ENCODE measurements at places on chromosomes 16 and 17. TPM values are rescaled to one million over a fixed set of nuclear protein-coding genes. Genes with fewer than 3 reads are reported as not detected.
A peak's percentile ranks its signal among the peaks of the same experiment; 100 is the strongest.

ITGAD gene
- total RNA-seq, result not detected

GRCh38 chr17:43814714-43815113 is 18.2 kb downstream of the MPP3 start:
- DNase-seq, result no peak

DNA sequence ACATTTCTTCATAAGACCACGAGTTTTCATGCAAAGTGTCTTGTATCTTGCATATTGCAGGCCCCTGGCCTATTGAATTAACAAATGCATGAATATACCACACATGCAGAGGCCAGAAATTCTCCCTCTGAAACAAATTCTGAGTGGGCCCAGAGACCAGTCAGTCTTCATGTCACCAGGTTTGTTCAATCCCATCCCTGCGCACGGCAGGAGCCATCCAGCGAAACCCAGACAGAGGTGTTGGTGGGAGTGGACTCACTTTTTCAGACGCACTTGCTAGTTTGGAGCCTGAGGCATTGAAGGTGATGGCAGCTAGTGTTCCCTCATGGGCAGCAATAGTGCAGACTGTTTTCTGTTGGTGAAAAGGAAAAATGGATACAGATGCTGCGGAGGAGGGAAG is 21.9 kb downstream of the WIPI1 start:
- no peak for DNase-seq

DNA sequence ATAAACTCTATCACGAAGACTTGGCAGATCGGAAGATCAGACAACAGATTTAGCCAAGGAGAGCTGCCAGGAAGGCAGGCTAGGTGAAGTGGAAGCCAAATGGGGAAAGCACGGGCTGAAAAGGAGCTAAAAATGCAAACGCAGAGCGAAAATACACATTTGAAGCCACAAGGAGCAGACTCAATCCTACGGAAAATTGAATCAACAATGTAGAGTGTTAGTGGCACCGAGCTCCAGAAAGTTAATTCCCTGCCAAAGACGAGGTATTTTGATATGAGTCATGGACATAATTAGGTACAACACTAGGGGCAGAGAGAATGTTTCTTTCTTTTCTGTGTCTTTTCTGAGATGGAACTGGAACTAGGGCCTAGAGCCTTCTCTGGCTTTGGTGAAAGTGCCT is 20.7 kb downstream of the GSG1L start:
- no peak for DNase-seq

- no peak for DNase-seq
These were observed 68.3 kb downstream of the WIPI1 start for GRCh38 chr17:68389041-68389440.

DNA sequence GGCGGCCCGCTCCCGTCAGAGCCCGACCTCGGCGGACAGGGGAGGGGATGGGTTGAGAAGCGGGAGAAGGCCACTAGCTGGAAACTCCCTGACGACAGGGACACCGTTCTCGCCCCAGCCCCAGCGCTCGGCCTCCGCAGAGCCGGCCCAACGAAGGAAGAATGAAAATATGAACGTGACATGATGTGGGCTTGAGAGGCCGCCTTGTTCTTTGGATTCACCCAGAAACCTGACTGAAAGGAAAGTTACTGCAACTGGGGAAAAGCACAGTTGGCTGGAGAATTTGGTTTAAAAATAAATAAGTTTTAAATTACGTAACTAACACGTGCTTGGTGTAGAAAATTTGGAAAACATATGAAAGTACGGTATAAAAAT is 21.1 kb downstream of the NPTX1 start:
- no peak for DNase-seq

DNA sequence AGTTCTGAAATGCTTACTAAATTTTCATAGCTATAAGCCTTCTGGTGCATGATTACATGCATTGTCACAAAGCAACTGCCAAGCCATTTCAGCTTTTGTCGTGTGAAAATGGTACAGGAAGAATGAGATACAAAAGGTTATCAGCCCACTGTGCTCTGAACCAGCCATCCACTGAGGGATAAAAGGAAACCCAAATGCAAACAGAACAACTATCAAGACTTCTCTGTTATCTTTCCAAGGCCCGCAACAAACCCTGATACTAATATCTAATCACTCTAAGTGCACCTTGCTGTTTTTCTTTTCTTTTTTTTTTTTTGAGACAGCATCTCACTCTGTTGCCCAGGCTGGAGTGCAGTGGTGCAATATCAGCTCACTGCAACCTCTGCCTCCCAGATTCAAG is 109.0 kb downstream of the FTO start:
- no peak for DNase-seq

DNA sequence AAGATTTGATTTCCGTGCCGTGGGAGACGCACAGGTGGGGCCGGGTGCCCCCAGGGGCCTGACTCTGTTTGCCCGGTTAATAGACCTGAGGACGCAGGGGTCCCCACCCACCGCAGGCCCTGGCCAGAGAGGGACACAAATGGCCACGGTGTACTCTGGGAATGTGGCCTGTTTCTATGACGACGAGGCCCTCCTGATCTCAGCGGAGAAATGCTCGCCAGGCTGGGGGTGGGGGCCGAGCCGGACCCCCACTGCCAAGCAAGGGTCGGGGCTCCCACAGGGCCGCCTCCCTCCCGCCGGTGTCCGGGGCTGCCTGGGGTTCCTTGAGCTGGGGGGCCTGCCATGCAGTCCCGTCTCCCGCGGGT is 24.5 kb upstream of the C1QTNF8 start:
- no peak for DNase-seq

DNA sequence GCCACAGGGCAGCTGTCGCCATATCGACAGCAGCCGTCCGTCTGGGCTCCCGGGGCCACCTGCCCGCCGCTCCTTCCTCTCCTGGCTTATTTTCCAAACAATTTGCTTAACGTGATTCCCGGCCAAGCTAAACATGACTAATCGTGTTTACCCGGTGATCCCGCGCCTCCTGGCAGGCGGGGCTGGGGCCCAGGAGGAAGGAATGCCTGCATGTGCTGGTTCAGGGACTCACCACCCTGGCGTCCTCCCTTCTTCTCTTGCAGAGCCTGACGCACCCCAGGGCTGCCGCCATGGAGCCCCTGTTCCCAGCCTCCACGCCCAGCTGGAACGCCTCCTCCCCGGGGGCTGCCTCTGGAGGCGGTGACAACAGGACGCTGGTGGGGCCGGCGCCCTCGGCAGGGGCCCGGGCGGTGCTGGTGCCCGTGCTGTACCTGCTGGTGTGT is 6.1 kb downstream of the SSTR5 start:
- DNase-seq, result no peak

DNA sequence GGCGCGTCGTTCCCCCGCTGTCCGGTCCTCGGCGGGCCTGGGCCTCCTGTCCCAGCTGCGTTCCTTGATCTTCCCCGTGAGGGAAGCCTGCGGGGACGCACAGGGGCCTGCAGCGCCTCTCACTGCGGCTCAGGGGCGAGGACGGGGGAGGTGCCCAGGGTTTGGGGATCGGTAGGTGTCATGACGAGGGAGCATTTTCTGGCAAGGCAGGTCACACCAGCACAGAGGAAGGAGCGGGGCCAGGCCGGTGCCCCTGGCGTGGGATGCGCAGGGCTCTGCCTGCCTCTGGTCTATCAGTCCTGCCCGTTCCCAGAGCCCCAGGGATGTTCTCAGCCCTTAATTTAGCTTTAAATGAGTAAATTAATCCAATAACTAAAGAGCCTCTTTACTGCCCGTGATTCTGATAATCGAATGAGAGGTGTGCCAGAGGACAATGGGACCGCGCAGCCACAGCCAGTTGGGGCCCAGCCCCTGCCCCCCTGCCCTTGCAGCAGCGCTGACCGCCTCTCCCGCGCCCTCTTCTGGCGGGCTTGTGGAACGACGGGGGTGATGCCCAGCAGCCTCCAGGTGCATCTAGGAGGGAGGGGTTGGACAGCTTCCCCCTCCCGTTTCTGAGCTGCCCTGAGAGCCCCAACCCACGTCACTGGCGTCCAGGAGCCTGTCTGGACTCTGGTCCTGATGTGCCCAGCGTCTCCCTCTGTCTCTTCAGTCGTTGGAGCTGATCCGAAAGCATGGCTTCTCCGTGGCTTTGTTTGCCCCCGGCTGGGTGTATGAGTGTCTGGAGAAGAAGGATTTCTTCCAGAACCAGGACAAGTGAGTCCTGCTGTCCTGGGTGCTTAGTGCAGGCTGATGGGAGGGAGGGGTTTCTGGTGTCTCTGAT is 7.9 kb downstream of the ENGASE start:
- peak; percentile 55 for DNase-seq

All from naive thymus-derived CD8-positive, alpha-beta T cell (primary cell).